ENCODE measurements at places on chromosomes 13 and 19.

- no peak for DNase-seq
Observed at GRCh38 chr13:44833139-44833538, 156.1 kb downstream of the NUFIP1 start.

GRCh38 chr13:37602733-37603381, 4.3 kb upstream of the POSTN start:
- DNase-seq = no peak

DNA sequence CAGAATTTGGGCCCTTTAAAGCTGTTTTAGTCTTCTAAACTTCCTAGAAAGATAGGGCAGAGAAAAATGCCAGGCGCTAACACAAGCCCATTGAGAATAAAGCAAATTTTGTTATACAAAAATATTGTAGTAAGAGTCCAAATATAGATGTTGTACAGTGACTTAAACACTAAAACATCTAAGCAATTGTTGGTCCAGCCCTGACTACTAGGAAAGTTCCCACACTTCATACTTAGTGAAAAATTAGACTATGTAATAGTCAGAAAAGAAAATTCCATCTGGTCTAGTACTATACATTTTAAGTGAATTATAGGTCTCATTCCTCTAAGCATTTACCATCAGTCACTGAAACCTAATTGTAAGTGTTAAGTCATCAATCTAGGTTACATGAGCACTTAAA, 1518.3 kb upstream of the SLC10A2 start:
- DNase-seq = no peak

DNA sequence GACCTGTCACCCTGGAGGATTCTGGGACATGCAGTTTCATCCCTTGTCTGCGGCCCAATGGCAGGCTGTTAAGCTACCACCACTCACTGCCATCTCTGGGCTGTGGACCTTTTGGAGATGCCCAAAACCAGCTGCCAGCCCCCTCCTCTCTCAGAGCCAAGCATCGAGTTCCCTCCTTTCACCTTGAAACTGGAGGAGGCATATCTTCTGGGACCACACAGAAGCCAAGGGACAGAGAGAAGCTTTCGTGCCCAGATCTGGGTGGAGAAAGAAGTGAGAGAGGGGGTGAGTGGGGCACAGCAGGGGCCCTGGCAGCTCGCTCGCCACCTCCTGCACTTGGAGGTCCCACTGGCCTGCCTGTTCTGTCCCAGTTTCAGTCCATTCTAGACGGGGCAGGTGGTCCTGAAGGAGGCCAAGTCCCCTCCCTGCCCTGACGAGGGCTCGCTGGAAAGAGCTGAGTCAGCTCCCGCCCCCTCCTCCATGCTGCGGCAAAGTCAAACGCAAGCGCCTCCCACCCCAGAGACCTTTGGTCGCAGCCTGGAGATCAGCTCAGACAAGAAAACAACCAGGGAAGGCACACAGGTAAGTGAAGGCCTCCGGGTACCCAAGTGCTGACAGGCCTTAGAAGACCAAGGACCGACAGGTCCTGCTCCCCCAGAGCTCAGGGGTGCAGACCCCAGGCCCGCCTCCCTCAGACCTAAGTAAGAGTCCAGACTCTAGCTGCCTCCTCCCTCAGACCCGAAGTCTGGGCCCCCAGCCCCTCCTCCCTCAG, 3.8 kb downstream of the BCAT2 start:
- DNase-seq = no peak

DNA sequence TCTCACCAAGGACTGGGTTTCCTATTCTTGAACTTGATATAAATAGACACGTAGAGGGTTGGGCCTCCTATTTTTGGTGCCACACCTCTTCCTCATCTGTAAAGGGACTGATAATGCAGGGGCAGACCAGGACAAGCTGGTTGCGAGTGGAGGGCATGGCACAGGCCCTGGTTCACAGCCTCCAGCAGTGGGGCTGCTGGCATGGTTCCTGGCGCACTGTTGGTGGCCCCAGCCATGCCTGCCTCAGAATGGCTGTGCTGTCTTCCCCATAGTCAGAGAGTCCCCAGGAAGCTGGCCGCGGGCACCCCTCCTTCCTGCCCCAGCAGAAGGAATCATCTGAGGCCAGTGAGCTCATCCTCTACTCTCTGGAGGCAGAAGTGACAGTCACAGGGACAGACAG, 10.5 kb upstream of the OVOL3 start:
- no peak for DNase-seq

GRCh38 chr13:75801388-75801945, 165.3 kb downstream of the LMO7 start:
- no peak for DNase-seq

DNA sequence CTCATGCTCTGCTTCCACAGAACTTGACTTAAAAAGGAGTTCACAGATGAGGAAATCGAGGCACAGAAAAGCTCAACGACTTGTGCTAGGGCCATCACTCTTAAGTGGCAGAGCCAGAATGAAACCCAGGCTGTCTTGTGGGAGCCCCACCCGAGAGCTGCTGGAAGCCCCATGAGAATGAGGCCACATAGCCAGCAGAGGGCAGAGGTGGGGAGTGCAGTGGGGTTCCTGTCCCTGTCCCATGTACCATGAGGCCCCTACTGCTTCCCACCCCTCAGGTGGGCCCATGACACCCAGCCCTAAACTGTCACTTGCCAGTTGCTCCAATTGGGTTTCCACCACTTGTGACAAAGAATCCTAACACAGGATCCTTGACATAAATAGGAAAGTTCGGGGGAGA, 175.9 kb downstream of the IRS2 start:
- no peak for DNase-seq

- no peak for DNase-seq
Observed at GRCh38 chr13:30037306-30037705, 186.9 kb upstream of the UBL3 start.

- no peak for DNase-seq
Observed at GRCh38 chr13:71695662-71696061, 171.3 kb downstream of the DACH1 start.

DNA sequence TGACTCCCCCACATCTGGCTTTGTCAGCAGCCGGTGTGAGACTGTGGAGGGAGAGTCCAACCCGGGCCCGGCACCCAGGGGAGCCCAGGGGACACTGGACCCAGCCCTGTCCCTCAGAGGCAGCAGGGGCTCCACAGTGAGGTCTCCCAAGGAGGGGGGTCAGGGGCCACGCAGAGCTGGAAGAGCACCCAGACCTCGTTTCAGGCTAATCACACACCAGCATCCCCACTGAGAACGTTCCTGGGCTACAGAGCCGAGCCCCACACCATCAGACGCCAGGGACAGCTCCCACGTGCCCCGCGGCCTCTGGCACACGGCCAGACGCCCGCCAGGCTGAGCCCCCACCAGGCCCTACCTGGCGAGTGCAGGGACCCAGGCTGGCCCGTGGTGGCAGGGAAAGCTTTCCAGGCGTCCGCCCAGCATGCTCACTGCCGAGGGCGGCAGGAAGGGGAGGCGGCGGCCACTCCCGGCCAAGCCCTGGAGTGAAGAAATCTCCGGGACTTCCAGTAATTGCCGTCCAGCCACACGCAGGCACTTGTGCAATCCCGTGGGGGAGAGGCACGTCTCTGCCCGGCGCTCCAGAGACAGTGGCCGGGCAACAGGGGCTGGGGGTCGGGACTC, 19.2 kb downstream of the SBNO2 start:
- no peak for DNase-seq

DNA sequence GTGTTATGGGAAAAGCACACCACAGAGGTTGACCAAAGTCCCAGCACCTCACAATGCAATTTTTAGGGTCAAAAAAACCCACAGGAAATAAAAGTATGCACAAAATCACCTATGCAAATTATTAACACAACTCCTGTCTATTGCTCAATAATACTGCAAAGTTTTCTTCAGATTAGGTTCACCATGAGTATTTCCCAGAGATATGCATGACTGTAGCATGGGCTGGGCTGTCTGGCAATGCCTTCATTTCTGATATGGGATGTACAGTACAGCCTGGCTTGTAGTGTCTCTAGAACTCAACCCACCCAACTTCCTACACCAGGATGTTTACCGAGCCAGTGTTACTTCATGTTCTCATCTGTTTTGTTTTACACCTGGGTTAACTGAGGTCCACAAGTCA, 698.7 kb upstream of the ARGLU1 start:
- no peak for DNase-seq

- DNase-seq = peak; percentile 36
Observed at GRCh38 chr19:39474139-39474620, 6.5 kb upstream of the TIMM50 start.

DNA sequence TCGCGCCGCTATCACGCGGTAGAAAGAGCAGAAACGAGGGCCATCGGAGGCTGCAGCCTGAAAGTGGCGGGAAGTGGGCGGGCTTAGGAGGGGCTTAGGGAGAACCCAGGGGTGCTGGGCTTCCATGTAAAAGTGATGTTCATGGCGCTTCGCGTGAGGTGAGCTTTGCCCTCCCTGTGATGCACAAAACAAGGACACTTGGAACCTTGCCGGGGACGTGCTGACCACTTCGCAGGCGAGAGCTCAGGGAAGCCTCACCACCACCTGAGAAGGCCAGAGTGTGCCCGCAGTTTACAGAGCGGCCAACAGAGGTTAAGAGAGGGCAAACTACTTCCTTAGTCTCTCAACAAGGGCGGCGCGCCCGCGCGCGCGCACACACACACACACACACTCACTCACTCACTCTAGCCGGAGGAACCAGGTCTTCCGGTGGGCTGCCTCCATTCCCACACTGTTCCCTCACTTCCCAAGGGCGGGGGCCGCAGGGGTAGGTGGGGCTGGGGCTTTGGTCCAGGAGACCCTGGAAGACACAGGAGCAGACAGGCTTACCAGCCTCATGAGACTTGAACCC, 651 bp downstream of the GAPDHS start:
- no peak for DNase-seq

- DNase-seq = no peak
Observed at GRCh38 chr19:29520390-29520789, 5.4 kb upstream of the VSTM2B start.

DNA sequence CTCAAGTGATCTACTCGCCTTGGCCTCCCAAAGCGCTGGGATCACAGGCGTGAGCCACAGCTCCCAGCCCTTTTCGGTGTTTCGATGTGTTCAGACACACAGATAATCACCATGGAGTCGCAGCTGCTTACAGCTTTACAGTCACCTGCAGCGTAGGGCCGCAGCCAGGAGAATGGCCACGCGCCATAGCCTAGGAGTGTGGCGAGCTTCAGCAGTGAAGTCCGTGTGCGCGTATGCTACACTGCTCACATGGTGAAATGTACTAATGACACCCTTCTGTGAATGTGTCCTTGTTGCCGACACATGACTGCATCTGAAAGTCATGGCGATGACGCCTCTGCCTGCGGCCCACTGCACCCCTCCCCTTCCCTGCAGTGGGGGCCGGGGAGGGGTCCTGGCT, 23.6 kb downstream of the AP3D1 start:
- DNase-seq = no peak

DNA sequence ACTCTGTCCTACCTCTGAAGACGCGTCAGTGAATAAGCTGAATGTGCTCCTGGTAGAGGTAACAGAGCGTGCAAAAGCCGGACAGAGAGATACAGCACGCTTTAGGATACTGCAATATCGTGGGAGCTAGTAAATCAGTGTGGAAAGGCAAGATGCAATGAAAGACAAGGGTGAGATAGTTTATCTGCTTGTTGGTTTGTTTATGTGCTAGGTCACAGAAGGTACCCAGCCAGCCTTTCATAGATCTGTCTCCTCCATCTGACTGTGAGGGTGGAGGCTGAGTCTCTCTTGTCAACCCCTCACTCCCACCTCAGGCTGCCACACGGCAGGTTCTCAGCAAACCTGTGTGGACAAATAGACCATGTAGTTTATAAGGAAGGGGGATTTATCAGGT, 904 bp upstream of the GIPC1 start:
- no peak for DNase-seq

- no peak for DNase-seq
Observed at GRCh38 chr13:79468819-79469218, 12.1 kb upstream of the NDFIP2 start.

GRCh38 chr19:46387713-46388130, 25.6 kb downstream of the CCDC8 start:
- no peak for DNase-seq

DNA sequence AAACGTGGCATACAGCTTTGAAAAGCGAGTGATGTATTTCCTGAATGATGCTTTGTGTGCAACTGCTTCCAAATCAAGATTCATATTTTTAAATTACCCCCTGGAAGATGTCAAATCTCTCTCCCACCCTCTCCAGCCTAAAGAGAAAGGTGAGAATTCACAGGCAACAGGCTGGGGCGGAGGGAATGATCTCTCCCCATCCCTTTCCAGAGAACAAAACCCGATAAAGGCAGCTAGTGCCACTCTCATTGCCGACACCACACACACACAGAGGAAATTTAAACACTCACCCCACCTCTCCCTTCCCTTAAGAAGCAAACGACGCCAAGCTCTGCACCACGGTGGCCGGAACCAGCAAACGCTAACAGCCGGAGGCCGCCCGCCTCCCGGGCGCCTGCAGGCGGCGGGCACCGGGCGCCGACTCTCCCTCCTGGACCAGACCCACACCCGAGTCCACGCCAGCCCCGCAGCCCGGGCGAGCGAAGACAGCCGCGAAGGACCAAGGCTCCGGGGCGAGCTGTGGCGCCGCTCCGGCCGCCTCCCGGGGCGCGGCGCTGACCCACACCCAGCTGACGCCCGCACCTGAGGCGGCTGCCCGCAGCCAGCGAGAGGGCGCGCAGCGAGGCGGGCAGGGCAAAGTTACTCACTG, 477 bp downstream of the LNX2 start:
- DNase-seq = no peak

DNA sequence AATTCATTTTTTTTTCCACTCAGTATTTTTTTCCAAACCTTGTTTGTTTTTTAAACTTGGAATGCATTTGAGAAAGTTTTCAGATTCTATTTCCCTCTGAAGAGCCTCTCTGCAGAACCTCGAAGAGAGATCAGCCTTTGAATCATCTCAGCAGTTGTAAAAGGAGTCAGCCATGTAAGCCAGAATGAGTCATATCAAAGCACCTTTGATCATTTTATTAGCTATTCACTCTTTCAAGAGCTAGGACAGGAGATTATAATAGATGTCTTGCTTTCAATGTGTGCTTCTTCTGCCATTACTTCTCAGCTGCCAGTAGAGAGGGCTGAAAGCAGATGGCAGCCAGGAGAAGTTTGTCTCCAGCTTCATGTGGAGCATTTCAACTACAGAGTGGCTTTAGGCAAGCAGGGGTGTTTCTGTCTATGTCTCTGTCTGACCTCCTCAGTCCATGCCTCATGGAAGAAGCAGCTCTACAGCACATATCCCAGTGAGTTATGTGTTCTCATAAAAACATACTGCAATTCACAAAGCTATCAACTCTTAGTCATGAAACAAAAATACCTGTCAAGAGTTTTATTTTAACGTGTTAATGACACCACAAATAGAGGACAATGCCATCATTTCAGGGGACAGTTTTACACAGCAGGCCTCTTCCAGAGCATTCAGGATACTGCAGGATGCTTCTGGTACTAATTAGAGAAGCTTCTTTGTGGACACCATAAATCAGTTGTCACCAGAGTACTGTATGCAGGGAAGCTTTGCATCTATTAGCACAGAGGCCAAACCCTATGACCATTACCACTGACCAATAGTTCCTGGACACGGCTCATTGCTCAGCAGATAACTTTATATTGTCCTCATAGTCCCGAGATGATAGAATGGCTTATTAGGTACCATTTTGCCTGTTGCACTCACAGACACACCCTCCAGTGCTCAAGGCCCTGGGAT, 94.3 kb downstream of the NHLRC3 start:
- no peak for DNase-seq

- no peak for DNase-seq
Observed at GRCh38 chr19:41218615-41219507, at the start of gene AXL. Gene AXL, plus strand, starts transcription at chr19:41219223. Its CDS starts 170 bp downstream, at chr19:41219393.

GRCh38 chr13:44063881-44064280, 184.2 kb downstream of the LACC1 start:
- DNase-seq = no peak
